Left cardiac atrium (tissue), 4 donors: ENCODE measurements at places on chromosomes 16 and 17. TPM values are rescaled to one million over a fixed set of nuclear protein-coding genes. Genes with fewer than 3 reads are reported as not detected.

DNA sequence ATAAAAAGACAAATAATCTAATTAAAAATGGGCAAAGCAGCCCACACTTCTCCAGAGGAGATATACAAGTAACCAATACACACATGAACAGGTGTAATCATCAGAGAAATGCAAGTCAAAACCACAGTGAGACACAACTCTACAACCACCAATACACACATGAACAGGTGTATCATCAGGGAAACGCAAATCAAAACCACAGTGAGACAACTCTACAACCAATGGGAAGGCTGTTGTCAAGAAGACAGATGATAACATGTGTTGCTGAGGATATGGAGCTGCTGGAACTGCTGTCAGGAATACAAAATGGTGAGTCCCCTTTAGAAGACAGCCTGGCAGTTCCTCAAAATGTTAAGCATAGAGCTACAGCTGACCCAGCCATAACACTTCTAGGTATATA lies 22.5 kb upstream of the ENGASE start:
- no peak for DNase-seq

DNA sequence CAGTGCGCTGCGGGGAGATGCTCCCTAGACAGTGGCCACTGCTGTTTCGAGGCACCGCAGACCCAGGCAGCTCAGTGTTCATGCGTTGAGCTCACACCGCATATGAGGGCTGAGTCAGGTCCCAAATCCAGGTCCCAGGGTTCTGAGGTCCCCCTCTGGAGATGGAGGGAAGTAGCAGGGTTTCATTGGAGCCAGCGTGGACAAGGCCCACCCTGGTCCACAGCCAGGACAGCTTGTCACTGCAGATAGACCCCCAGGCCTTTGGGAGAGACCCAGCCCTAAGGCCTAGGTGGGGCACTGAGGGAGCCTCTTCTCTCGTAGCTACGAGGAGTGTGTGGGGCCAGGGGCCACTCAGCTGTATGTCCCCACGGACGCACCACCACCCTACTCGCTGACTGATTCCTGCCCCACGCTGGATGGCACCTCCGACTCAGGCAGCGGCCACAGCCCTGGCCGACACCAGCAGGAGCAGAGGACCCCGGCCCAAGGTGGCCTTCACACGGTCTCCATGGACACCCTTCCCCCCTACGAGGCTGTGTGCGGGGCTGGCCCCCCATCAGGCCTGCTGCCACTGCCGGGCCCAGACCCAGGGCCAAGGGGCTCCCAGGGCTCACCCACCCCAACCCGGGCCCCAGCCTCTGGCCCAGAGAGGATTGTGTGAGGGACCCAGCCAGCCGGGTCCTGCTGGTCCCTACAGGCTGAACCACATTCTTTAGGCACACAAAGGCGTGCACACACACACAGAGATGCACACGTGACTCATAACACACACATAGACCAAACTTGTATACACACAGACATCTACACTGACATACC lies 53.4 kb downstream of the BEAN1 start:
- DNase-seq = no peak

GRCh38 chr17:65035704-65036103 lies 20.8 kb downstream of the GNA13 start:
- no peak for DNase-seq

- no peak for DNase-seq
Measured at GRCh38 chr16:4591706-4592470, 22.8 kb downstream of the UBALD1 start.

- DNase-seq = no peak
Measured at GRCh38 chr16:835373-835772, 34.8 kb upstream of the GNG13 start.

DNA sequence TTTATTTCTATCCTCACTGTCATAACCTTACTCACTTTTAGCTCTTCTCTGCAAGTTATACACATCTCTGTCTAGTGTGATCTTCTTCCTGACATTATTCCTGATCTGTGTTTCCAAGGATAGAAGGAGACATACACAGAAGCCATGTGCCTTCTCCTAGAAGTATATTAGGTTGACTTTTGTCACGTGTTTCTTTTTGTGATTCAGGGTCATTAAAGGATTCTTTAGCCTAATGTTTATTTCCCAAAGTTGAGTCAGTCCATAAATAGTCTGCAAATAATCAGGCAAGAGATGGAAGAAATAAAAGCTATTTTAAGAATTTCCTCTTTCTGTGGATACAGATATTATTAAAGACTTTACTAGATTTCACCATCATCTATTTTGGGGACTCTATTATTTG lies 214.1 kb upstream of the GOT2 start:
- DNase-seq = no peak

DNA sequence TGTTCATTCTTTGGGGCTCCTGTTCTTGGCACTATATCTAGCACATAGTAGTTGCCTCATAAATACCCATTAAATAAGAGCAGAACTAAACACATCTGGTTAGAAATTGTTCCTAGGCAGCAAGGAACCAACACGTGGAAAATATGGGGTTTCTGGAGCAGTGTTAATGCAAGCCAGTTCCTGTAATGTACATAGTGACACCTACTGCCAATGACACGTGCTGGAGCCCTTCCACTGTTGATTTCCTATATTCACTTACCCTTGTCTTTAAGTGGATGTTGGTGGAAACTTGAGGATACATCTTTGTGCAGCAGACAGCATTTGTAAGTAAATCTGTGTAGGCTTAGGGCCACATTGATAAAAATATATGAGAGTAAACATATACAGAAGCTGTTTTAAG lies 1.6 kb upstream of the IRF8 start:
- DNase-seq = no peak

DNA sequence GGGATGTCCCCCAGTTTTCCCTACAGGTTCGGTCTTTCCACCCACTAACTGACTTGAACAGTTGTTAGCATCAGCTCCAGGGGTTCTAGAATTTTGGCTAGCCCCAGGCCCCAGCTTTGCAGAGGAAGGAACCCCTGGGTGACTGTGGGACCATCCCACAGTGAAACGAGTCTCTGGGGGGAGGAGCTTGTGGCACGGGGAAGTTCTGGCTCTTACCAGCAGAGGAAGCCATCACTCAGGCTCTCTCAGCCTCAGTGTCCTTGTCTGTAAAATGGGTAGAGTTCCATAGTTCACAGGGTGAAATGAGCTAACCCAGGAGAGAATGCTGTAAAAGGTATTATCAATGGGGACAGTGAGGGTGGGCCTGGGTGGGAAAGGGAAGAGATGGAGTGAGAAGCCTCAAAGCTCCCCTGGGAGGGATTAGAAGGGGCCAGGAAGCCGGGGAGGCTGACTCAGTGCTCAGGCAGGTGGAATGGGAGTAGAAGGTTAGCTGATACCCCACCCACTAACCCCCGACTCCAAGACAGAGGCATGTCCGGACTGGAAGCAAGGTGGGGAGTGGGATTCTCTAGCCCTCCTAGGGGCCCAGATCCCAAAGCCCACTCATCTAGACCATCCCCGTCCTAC lies 30.9 kb upstream of the CDC42EP4 start:
- DNase-seq = no peak

Gene PPL
- total RNA-seq = 6.1 TPM

Gene PIGS
- 39.9 TPM for total RNA-seq

Gene PIK3R5
- 6.3 TPM for total RNA-seq

Gene PRSS27
- total RNA-seq = 0.44 TPM

Gene CLN3
- total RNA-seq = 11.4 TPM

Gene KRT31
- not detected for total RNA-seq

Gene CAVIN1
- total RNA-seq = 258 TPM

Gene SLC35G6
- not detected for total RNA-seq
